NCI-H524 treated with DMSO at 0.1 percent for 48 hours (cell line): ENCODE measurements at places on chromosomes 4 and X.
A peak's percentile ranks its signal among the peaks of the same experiment; 100 is the strongest.

- DNase-seq, result peak; percentile 71
Measured at GRCh38 chrX:11579636-11580600, 85.8 kb downstream of the ARHGAP6 start.

- peak; percentile 90 for DNase-seq
Measured at GRCh38 chr4:58163156-58163555, 1053.0 kb upstream of the IGFBP7 start.

DNA sequence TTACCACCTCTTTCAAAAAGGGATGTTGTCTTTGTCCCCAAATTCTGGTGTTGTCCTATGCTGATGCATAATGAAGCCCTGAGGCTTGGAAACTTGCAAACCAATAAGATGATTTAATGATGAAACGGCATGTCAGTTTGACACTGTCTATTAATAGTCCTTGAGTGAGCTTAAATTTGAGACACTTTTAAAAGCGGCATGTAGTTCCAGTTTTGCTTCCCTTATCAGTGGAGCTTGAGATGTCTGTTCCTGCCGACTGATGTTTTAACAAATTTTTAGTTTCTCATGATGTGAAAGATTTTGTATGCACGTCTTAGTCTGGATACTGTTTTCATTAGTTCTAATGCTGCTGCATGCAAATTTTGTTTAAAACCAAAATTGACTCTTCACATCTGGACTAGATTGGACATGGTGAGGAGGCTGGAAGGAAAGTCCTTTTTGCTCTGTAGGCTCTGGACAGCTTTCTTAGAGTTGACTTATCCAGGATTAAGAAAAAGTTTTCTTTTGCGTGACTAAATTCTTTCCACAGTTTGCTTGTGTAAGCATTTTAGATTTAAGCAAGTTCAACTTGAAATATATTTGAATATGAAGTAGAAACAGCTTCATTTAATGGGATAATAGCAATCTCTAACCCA is 11.7 kb downstream of the C1GALT1C1 start:
- DNase-seq, result no peak

DNA sequence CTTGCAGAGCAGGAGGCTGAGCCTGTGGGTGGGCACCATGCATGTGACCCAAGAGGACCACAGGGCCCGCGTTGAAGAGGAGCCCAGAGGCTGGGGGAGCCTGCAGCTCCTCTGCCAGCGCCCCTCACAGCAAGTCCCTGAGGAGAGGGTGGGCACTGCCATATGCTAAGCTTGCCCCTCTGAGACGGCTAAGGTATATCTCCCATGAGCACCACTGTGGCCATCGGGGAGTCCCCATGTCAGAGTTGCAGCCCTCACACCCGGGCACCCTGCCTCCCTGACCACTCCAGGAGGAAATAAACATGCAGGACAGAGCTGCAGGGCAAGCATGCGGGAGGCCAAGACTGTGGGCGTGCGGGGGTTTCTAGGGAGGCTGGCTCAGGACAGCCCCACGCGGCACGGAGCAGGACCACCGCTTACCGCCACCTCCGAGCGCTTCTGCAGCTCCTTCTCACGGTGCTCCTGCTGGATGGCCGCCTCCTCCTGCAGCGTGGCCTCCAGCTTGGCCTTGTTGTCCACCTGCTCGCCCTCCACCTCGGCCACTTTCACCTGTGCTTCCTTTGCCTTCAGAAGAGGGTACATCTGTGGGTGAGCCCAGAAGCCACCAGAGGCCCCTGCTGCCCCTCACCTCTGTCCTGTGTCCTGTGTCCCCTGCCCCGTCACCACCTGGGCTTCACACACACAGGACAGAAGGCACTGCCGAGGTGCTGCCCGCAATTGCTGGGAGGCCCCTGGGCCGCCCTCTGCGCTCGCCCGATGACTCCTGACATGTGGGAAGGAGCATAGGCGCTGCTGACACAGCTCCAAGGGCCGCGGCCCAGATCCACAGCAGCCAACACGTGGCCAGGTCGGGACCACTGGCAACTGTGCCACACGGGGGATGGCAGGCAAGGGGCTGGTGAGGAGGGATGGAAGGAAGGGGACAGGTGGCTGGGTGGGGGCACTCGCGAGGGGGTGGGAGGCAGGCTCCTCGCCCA is 29.8 kb downstream of the FGFR3 start:
- DNase-seq, result no peak

GRCh38 chr4:95409127-95409526 is 139.6 kb downstream of the UNC5C start:
- no peak for DNase-seq

GRCh38 chr4:97144199-97144598 is 999.1 kb downstream of the STPG2 start:
- no peak for DNase-seq

- no peak for DNase-seq
Measured at GRCh38 chr4:128916832-128917231, 107.3 kb downstream of the JADE1 start.

- no peak for DNase-seq
Measured at GRCh38 chr4:86442881-86443280, 83.0 kb upstream of the MAPK10 start.

- DNase-seq, result no peak
Measured at GRCh38 chr4:140557831-140558435, 10.8 kb downstream of the UCP1 start.

DNA sequence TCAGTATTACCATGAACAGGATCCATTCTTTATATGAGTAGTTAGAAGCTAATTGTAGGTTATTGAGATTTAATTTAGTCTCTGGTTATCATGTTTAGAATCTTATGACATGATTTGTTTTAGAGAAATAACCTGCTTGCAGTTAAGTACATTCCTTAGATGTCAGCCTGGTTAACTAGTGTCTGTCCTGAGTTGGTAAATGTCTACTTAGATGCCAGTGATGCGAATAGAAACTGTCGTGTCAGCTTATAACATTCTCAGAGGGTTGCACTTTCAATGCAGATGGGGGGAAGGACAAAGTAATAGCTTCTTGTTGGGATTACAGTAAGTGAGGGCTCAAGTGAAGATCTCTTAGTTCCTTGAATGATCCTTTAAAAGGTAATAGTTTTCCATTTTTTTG is 227.8 kb upstream of the SPRY1 start:
- no peak for DNase-seq

DNA sequence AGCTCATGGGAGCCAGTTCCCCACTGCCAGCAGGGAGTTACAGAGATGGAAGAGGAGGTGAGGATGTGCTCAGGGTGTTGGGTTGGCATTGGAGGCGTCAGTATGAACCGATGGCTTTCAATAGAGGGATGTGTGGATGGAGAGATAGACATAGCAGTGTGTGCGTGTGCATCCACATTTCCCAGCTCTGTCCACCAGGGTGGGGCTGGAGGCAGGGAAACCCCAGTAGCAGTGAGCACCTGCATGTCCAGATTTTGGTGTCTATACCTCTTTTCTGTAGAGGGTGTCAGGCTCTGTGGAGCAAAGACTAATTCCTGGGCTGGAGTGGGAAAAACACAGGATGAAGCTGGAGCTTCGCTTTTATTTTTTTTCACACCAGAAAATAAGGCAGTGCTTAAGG is 37.2 kb upstream of the HGFAC start:
- no peak for DNase-seq

- DNase-seq, result no peak
Measured at GRCh38 chrX:129553619-129554288, 13.7 kb downstream of the OCRL start.

DNA sequence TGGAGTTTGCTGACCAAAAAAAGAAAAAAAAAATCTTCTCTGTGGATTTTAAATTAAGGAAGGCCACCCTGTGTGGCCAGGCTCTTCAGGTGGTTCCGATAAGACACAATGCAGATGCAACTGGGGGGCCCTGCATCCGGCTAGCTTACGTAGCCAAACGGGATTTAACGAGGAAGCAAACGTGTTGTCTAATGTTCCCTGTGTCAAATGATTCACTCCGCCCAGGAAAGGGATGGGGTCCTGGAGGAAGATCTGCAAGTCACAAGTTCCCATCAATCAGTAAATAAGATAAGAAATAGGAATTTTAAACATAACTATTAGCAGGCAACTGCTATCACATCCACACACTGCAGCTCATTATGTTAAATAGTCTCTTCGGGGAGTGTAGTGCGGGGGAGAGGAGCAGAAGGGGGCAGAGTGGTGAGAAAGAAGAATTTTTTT is 216.4 kb upstream of the GYPA start:
- no peak for DNase-seq

DNA sequence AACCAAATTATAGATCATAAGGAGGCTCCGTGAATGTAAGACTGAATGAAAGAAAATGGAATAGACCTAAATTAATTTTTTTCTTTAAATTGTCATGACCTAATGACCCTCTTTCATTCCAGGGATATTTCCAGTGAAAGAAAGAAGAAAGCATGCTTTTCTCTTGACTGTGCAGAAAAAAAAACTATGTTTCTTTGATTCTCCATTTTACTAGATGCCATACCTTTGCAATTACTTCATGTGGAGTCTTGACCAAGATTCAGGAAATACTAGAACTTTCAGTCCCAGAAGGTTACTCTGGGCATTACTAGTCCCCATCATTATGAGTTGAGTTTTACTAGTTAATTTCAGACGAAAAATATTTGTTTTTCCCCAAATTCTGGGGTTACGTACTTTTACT is 6.4 kb upstream of the COMMD8 start:
- no peak for DNase-seq

- DNase-seq, result no peak
Measured at GRCh38 chr4:102139932-102140331, 205.3 kb downstream of the SLC39A8 start.

DNA sequence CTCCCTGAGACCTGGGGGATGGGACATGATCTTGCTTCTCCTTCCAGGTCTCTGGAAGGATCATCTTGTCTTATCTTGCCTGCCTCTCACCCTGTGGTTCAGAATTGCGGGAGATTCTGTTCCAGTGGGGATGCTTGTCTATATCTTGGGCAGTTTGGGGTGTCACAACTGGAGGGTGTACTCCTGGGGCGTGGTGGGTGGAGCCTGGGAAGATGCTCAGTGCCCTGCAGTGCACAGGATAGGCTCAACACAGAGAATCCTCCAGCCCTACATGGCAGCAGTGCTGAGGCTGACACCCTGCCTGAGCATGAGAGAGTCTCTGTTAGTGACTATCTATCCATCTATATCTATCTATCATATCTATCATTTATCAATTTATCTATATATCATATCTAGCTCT is 7.7 kb downstream of the P2RY8 start:
- no peak for DNase-seq

GRCh38 chrX:31228909-31229308 is 157.1 kb upstream of the FTHL17 start:
- DNase-seq, result no peak
